Activated CD4-positive, alpha-beta T cell treated with anti-CD3 and anti-CD28 coated beads, Interleukin-2, amount 50 U/mL, for 1 hour (primary cell): ENCODE measurements at places on chromosomes 1 and 21.

DNA sequence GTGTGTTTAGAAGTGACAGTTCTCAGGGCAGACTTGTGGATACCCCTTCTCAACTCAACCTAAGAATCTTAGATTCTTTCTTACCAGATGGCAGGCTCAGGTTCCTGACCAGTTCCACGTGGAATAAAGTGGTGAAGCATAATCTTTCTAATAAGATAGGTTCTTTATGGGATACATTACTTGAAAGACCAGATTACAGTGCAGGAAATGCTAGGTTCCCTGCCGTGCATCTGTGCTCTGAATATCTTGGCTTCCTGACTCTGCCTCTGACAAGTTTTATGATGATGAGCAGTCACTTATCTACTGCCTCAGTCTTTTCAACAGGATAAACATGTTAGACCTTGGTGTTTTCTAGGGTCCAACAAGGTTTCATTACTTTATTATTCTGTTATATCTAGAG lies 207.9 kb upstream of the CACYBP start:
- DNase-seq: no peak

- DNase-seq: no peak
Measured at GRCh38 chr1:94125551-94126514, 4.9 kb upstream of the ABCA4 start.

GRCh38 chr1:155158991-155159390 lies 14.1 kb downstream of the KRTCAP2 start:
- no peak for DNase-seq

DNA sequence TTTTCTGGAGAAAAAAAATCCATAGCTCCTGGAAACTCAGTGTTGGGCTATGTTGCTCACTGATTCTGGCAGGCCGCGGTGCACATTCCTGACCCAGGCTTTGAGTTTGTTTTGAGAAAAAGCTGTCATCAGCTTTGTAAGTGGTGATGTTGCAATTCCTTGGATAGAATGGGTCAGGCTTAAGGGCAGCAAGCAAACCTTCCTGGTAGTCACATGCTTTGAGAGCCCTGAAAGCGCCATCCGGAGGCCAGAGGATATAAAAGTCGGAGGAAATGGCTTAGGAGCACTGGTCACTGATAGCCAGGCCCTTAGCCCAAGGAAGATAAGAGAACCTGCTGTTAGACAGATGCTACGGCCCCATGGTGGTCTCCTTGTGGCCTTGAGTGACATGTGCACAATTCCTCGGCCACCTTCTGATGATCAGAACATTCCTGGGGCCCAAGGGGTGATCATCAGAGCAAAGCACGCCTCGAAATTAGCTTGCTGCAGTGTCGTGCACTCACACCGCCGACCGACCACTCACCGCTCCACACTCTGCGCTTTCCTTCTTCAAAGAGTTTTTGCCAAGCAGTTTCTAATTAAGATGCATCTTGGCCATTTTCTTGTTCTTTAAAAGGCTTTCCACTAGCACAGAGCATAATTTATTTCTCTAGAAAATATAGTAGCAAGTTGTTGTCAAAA lies 78.6 kb downstream of the MAN1C1 start:
- no peak for DNase-seq

DNA sequence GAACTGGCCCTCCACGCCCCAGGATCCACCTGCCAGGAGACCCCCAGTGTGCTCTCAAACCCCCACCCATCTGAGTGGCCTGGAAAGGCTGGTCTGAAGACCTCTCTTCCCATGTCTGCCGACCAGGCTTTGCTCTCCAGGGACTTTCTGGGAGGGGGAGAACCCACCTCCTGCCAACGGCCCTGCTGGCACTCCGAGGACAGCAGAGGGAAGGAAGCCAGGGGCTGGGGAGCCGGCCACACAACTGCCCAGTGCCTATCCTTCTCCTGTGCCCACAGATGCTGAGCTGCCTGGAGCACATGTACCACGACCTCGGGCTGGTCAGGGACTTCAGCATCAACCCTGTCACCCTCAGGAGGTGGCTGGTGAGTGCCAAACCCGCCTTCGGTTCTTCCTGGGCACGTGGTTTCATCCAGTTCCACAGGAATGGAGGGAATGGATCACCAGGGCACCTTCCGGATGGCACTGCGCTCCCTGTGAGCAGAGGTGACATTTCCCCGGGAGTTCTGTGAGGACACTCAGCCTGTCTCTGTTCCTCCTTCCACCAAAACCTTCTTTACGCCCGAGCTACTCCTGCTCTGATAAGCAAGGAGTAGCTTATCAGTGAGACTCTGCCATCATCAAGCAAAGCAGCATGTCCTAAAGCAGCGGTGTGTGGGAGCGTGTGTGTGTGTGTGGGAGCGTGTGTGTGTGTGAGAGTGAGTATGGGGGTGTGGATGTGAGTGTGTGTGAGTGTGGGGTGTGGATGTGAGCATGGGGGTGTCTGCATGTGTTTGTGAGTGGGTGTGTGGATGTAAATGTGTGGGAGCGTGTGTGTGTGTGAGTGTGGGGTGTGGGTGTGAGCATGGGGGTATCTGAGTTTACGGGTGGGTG lies 105.5 kb downstream of the PDE9A start:
- no peak for DNase-seq

DNA sequence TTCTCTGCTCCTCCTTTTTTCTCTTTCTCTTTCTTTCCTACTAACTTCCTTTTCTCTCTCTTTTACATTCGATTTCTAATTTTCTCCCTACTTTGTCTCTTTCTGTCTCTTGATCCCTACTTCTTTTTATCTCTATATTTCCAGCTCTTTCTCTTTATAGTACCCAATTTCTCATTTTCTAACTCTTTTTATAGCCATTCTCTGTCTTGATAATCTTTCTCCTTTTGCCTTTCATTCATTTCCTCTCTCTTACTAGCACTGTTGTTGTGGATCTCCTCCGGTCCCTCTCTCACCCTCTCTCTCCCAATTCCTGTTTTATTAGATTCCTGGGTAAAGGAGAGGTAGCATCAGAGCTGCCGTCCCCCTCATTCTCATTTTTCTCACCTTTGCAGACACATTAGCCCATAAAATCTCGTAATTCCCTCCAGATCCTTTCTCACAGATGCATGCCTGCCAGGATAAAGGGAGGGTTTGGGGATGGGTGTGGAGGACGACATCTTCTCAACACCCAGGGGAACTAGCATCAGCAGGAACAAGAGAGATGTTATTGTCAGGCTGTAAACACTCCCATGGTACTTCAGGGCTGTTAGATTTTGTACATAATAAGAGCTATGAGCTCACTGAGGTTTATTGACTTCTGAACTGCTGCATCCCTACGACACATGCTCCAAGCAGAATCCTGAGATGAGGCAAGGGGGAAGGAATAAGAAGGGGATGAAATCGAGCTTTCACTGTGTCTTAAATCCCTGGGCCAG lies 159.0 kb upstream of the GALNT2 start:
- no peak for DNase-seq

GRCh38 chr1:225544263-225544662 lies 108.7 kb downstream of the ENAH start:
- no peak for DNase-seq

- DNase-seq: no peak
Measured at GRCh38 chr1:27436204-27437159, 44.1 kb downstream of the GPR3 start.

GRCh38 chr1:228393268-228393701 lies 13.3 kb downstream of the TRIM11 start:
- no peak for DNase-seq

DNA sequence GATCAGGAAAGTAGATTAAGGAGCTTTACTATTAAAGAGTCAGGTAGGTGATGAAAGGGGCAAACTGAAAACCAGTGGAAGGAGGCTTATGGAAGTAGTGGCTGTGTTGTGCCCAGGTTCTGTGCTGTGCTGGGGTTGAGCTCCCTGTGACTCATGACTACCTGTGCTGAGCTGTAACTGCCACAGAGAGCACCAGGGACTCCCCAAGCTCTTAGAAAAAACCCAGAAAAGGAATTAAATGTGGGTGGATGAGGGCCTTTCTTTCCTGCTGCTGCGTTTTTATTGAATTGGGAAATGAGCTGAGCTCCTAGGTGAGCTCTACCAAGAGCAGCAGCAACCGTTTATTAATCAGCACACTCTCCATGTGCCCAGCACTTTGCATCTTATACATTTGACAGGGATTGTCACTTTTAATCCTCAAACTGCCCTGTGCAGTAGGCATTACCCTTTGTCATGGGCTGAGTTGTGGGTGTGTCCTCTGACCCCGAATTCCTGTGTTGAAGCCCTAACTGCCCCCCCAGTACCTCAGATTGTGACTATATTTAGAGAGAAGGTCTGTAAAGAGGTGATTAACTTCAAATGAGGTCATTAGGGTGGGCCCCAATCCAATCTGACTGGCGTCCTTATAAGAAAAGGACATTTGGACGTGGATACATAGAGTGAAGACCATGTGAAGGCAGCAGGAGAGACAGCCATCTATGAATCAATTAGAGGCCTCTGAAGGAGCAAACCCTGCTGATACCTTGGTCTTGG lies 65.4 kb downstream of the AK4 start:
- DNase-seq: no peak

DNA sequence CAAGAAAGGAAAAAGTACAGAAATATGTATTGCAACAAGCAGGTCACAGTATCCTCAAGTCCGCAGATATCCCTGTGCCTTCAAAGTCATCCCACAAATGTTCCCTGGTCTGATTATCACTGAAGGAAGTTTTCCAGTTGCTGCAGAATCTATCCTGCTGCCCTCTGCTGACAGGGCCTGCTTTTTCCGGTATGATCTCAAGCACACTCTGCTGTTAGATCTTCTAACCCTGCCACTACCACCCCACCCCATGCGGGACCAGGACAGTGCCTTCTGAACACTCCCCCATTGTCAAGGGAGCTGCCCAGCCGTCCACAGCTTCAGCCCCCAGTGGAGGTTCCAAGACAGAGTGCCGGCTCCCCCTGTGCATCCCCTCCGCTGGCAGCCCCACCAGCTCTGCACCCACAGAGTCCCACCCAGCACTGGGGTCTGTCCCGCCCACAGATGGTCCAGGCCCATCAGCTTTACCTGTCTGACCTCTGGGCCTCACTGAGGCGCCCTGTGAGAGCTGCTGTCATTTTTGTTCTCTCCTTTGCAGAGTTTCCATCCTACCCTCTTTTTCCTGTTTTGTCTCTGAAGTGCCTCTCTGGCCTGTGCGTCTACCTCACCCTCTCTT lies 27.9 kb downstream of the FAM163A start:
- DNase-seq: no peak

- DNase-seq: no peak
Measured at GRCh38 chr1:53323316-53323715, 4.6 kb downstream of the LRP8 start.

DNA sequence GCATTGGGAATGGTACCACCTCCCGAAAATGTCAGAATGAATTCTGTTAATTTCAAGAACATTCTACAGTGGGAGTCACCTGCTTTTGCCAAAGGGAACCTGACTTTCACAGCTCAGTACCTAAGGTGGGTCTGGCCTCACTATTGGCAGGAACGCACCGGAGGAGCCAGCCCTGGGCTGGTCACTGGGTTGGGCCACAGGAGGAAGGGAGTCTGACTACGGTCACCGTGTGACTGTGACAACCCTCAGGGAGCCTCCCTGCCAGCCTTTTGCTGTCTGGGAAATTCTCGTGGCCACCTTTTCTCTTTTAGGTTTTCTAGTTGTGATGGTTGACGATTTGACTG lies 2.2 kb downstream of the IL10RB start:
- DNase-seq: no peak

- DNase-seq: no peak
Measured at GRCh38 chr1:16068356-16069270, 4.8 kb downstream of the FAM131C start.

DNA sequence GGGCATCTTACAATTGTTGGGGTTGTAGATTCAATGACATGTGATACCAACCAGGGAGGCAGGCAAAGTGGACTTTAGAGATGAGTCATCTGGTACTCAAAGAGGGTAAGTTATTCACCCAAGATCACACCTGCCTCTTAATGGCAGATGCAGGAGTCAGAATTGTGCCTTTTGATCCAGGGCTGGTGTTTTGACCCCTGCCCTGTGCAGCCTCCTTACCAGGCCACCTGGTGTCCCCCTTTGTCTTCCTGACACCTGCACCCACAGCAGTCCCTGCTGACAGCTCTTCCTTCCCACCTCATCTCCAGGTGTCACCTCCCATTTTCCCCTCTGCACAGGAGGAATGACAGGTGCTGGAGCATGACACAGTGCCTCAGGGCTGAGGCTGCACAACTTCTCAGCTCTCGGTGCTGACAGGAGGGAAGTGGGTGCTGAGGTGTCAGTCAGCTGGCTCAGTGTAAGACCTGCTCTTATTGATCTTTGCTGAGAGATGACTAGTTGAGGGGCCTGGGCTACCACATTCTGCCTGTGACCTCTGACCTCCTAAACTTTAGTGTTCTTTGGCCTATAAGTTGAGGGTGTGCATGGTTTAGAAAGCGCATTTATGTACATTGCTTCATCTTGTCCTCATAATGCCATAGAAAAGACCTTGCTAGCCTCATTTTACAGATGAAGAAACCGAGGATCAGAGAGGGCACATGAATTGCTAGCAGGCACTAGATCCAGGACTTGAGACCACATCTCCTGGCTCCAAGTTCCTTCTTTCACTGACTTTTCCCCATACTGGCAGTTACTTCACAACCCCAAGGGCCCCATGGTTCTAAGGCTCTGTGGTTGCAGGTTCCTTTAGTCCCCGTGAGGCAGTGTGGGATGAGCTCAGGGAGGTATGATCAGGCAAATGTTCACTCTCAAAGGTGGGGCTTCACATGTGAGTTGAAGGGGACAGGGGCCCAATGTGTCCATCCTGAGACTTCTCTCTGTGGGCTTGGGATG lies 31.3 kb downstream of the CACNA1E start:
- DNase-seq: no peak

DNA sequence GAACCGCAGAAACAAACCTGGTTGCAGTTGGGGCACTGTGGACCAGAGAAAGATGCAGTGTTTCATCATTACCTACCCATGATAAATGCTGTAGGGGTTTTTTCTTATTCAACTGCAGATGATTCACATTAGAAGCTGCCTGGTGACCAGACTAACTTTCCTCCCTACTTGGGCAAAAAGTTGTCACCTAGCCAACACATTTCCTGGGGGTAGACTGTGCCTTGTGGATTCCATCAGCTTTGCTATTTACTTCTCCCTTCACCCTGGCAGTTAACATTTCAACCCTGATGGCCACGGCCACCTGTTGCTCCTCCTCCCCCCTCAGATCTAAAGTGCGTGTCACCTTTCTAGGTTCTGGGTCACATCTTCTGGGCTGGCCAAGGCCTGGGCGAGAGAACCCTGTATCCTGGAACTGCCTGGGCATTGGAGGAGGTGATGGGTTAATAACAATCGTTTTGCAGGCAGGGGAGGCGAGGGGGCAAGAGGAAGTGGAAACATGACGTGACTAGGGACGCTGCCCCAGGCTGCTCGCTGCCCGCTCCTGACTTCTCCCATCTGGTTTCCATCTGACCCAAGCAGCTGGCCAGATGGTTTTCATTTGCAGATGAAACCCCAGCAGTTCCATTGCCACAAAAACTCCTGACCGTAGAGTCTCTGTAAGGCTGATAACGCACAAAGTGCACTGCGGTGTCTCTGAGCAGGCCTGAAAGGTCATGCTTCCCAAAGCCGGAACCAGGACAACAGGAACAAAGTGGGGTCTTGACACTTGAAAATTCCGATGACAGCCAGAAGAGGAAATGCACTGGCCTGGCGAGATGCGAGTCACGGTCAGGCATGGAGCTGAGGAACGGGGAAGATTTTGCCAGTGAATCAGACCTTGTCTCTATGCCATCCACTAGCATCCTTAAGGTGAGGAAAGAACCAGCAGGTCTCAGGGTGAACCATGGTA lies 36.6 kb downstream of the CAPZB start:
- DNase-seq: no peak
